HuH-7 (cell line): ENCODE measurements at places on chromosomes 5 and 9.

GRCh38 chr5:146633323-146633764 lies 117.4 kb upstream of the GPR151 start:
- DNase-seq, result no peak

GRCh38 chr5:28548856-28549255 lies 1510.5 kb upstream of the CDH9 start:
- no peak for DNase-seq

GRCh38 chr5:52043543-52043942 lies 660.3 kb downstream of the ISL1 start:
- DNase-seq, result no peak

DNA sequence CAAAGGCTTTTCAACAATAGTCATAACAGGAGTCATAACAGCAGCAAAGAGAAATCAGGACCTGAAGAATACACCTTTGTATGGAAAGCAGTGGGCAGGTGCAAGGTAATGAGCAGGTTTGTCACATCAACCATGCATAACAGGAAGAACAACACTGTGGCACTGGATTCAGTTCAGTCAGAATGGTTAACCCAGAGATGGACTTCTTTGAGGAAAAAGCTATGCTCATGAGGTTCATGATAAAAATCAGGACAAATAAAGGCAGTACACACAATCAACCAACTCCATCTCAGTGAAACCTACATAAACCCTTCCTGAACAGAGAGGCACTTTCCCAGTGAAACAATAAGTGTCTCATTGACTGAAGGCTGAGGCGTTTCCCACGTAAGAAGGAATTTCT lies 27.0 kb downstream of the ABITRAM start:
- no peak for DNase-seq

GRCh38 chr5:67372887-67373286 lies 176.3 kb upstream of the CD180 start:
- no peak for DNase-seq

DNA sequence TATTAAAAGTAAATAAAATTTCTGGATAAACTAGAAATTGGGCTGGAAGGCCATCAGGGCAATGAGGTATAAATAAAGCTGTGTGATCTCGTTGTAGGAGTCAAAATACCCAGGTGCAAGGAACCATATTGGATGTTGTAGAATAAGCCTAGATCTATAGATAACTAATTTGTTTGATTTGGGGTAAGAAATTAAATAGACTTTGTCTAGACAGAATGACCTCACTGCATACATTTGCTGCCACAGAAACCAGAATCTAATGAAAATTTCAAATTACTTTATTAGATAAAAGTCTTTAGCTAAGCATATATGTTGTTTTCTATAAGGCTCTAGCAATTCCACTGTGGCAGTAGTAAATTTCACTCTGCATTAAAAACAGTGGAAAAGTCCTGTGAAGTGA lies 225.2 kb upstream of the ITGA1 start:
- DNase-seq, result no peak

DNA sequence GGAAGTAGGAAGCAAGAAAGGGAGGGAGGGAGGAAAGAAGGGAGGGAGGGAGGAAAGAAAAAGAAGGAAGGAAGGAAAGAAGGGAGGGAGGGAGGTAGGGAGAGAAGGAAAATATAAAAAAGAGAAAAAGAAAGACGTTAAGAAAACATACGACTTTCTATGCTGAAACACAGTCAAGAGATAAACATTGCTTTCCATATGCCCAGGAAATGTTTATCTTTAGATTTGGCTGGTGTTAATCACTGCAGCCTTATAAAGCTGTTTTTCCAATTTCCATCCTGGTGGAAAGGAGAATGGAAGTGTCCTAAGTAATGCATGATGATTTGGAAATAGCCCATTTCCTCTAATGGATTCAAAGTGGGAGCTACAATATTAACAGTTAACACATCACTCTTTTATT lies 524.3 kb downstream of the MTRR start:
- no peak for DNase-seq

DNA sequence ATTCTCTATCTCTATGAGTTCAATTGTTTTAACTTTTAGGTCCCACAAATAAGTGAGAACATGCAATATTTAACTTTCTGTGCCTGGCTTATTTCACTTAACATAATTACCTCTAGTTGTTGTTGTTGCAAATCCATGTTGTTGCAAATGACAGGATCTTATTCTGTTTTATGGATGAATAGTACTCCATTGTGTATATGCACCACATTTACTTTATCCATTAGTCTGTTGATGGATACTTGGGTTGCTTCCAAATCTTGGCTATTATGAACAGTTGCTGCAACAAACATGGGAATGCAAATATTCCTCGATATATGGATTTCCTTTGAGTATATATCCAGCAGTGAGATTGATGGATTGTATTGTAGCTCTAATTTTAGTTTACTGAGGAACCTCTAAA lies 36.3 kb downstream of the MEGF9 start:
- no peak for DNase-seq
